Tongue (tissue), 3 donors: ENCODE measurements at places on chromosomes 2 and 18. TPM values are rescaled to one million over a fixed set of nuclear protein-coding genes. Genes with fewer than 3 reads are reported as not detected.

ALLC gene
- total RNA-seq, result not detected

PTPN18 gene
- 21.1 TPM for total RNA-seq

CAMKMT gene
- 9.9 TPM for total RNA-seq

UGT1A4 gene
- 1.6 TPM for total RNA-seq

GREB1 gene
- total RNA-seq, result 6.9 TPM

DYSF gene
- 100 TPM for total RNA-seq

TMEM169 gene
- total RNA-seq, result 1.4 TPM

NCOA1 gene
- total RNA-seq, result 113 TPM

POU3F3 gene
- not detected for total RNA-seq

TNFAIP6 gene
- total RNA-seq, result 10.8 TPM

SLC9A2 gene
- 2.4 TPM for total RNA-seq

TNFRSF11A gene
- total RNA-seq, result 4.8 TPM

LDLRAD4 gene
- 36.7 TPM for total RNA-seq

GALNT3 gene
- 8.7 TPM for total RNA-seq

KATNAL2 gene
- 4.7 TPM for total RNA-seq

CEP76 gene
- total RNA-seq, result 9.8 TPM

UGGT1 gene
- 57.2 TPM for total RNA-seq

MOGAT1 gene
- total RNA-seq, result not detected

C2orf80 gene
- not detected for total RNA-seq

XRCC5 gene
- total RNA-seq, result 210 TPM

ZNF638 gene
- total RNA-seq, result 264 TPM

DIPK1C gene
- total RNA-seq, result 7.9 TPM

MC5R gene
- not detected for total RNA-seq

LAMA1 gene
- 4.5 TPM for total RNA-seq

LHCGR gene
- 0.51 TPM for total RNA-seq

EFEMP1 gene
- 75.8 TPM for total RNA-seq

NEDD4L gene
- 55.3 TPM for total RNA-seq

M1AP gene
- total RNA-seq, result 4.6 TPM

FAM237A gene
- total RNA-seq, result not detected

MTIF2 gene
- 33.6 TPM for total RNA-seq

RGPD4 gene
- not detected for total RNA-seq

CPLX4 gene
- total RNA-seq, result not detected
